ENCODE measurements at places on chromosomes 7 and 10.

- no peak for DNase-seq
Measured at GRCh38 chr10:96984541-96985131, 152.5 kb downstream of the LCOR start.

- no peak for DNase-seq
Measured at GRCh38 chr10:35458500-35459448, 122.5 kb downstream of the CCNY start.

- no peak for DNase-seq
Measured at GRCh38 chr10:48946891-48947500, 7.4 kb upstream of the LRRC18 start.

GRCh38 chr10:123249894-123250293 lies 95.7 kb downstream of the BUB3 start:
- DNase-seq = no peak

DNA sequence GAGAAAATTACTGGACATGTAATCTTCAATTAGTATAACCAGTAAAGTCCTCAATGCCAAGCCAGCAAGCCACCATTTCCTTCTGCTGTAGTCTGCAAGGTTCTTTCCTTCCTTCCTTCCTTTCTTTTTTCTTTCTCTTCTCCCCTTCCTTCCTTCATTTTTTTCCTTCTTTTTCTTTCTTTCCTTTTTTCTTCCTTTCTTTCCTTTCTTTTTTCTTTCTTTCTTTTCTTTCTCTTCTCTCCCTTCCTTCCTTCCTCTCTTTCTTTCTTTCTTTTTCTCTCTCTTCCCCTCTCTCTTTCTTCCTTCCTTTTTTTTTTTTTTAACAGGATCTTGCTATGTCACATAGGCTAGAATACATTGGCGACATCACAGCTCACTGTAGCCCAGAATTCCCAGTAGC lies 369.8 kb downstream of the SEMA3D start:
- DNase-seq = no peak

GRCh38 chr10:86862373-86862772 lies 95.0 kb downstream of the MMRN2 start:
- no peak for DNase-seq

GRCh38 chr10:96588060-96588554 lies 1.3 kb upstream of the TM9SF3 start:
- DNase-seq = no peak

Data from activated CD4-positive, alpha-beta T cell treated with anti-CD3 and anti-CD28 coated beads for 24 hours (primary cell).